GM04504 (cell line): ENCODE measurements at places on chromosomes 6 and 20.

DNA sequence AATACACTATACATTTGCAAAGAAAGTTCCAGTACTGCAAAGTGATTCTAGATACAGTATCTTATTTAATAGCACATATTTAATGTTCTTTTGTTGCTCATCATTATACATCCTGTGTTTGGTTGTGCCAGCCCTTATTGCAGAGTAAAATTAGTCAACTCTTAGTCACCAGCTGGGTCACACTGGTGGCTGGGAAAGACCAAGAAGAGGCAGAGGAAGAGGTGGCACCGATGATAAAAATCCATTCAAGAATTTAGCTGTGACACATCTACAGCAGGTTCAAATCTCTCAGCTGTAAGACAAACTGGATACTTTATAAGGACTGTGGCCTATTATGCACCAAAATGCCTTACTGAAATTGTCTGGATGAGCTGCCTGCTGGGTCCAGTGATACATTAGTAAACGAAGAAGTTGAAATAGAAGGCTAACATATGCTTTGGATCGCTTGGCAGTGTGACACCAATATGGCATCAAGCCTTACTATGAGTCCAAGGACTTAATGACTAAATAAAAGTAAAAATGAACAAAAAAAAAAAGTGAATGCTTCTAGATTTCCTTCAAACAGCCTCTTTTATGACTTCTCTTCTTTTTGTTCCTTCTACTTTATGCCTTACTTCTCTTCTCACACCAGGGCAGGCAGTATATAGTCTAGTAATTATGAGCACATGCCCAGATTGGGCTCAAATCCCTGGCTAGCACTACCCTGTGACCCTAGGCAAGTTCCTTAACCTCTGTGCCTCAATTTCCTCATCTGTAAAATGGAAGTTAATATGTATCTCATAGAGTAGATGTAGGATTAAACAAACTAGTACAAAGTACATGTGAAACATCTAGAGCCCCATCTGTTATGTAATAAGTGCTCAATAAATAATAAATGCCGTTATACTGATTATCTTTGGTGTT lies 29.4 kb upstream of the RNF8 start:
- no peak for DNase-seq

DNA sequence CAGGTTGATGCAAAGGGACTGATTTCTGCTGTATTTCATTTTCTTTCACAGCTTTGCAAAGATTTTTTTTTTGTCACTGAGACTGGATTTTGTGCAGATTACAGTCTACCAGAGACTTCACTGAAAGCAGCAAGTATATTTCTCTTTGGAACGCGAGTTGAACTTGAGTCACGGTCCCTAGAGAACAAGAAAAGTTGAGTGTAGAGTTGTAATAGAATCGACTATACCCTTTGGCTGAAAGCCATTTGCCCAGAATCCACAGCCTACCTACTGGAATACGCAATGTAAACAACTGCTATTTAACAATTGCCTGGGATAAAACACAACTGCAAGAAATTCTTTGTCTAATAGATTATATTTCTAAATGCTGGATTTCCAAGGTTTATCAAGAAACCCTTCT lies 520.6 kb downstream of the HDGFL1 start:
- no peak for DNase-seq

DNA sequence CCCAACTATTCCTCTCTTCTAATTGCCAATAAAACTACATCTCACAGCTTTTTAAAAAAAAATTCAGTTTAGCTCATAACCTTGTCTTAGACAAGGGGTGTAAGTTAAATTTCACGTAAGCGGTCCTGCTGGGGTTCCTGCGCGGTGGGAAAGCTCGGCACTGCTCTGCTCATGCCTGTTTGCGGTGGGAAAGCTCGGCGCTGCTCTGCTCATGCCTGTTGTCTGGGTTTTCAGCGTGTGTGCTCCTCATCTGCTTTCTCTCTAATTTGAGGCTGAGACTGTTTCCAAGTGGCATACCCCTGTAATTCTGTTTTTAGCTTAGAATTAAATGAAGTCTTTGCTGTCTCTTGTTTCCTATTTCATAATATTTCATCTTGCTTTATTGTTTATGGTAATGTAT lies 18.6 kb downstream of the ARID1B start:
- no peak for DNase-seq

DNA sequence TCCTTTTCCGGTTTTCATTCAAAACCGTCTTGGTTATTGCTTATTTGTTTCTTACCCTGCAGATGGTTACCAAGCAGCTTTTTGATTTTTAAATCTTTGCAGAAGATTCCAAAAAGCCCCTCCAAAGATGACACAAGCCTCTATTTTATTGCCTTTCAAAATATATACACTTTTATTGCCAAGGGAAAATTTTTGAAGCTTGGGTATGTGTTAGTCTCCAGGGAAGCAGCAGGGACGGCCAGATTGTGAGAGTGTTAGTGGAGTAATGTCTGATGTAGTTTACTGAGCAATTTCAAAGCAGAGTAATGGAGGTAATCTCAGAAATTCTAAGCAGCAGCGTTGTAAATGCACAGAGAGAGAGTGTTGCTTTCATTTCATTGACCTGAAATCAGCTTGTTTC lies 193.8 kb downstream of the FARS2 start:
- no peak for DNase-seq

DNA sequence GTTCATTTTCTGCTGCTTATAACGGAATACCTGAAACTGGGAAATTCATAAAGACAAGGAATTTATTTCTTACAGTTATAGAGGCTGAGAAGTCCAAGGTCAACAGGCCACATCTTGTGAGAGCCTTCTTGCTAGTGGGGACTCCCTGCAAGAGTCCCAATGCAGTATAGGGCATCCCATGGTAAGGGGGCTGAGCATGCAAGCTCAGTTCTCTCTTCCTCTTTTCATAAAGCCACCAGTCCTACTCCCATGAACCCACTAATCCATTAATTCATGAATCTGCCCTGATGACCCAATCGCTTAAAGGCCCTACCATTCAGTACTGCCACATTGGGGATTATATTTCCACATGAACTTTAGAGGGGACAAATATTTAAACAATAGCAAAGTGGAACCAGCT lies 26.5 kb downstream of the CYB5R4 start:
- no peak for DNase-seq

DNA sequence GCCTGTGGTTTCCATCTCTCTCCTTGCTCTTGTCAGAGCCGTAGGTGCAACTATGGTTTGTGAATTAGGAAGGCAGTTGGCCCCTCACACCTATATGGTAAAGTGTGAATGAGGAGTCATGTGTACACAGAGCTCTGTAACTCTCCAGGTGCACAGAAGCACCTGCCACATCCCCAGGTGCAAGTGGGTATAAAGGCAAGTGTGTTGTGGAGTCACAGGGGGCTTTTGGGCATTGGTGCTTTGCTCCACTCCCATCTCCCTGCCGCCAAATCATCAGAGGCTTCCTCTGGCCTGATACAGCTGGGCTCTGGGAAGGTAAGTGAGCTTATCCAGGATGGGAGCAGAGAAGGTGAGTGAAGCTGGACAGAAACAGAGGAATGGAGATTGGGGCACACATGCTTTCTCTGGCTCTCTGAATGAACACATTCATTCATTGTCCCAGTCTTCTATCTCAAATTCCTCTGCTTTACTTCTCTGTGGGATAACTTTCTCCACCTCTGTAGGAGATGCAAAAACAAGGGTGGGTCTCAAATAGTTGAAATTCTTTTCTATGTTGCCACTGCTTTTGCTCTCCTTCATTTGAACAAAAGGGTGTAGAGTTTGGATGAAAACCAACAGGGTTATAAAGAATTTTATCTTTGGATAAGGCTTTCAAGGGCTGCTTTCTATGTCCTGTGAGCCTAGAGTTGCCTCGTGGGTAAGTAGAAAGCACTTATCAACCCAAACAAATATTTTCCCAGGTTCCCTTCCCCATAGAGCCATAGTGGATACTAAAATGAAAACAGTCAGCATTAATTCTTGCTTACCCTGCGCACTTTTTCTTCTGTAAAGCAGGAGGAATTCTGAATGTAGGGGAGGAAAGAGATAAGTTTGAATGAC lies 45.0 kb upstream of the RIPOR2 start:
- DNase-seq, result no peak

GRCh38 chr6:73537677-73538076 lies 16.8 kb upstream of the EEF1A1 start:
- no peak for DNase-seq

DNA sequence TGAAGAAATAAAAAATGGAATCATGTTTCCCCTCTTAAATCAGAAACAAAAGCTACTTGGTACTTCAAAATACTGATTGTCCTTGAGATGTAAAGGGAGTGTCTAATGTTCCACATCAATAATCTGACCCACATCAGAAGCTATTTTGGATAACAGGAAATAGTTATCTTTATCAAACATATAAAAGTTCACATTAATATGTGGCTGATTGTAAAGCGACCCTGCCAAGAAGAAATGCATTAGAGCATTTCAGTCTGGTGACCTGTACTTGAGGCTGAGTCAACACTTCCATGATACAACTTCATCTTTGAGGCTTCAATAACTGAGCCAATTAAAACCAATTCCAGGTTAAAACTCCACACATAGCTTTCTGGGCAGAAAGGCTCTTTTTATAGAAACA lies 31.8 kb downstream of the SYNE1 start:
- DNase-seq, result no peak

DNA sequence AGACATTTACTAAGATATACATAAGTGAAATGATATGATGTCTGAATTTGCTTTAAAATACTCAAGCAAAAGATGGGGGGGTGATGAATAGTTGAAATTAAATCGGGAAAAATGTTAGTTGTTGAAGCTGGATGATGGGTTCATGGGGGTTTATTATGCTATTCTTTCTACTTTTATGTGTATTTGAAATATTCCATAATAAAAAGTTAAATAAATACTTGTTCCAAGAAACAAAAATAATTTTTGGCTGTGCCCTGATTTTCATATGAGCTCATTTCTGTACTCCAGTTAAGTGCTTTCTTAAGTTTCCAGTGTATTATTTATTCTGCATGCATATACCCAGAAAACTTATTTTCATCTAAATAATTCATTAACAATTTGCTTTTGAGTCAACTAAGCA lies 138.6 kb downstream of the AIG1 start:
- DNase-seq, result no peak

- no peak for DNase-seq
Observed at GRCh38 chr6:15674690-15675386, 12.0 kb upstream of the DTNBP1 start.

GRCh38 chr20:14951105-14951504 lies 613.7 kb upstream of the FLRT3 start:
- no peak for DNase-seq

DNA sequence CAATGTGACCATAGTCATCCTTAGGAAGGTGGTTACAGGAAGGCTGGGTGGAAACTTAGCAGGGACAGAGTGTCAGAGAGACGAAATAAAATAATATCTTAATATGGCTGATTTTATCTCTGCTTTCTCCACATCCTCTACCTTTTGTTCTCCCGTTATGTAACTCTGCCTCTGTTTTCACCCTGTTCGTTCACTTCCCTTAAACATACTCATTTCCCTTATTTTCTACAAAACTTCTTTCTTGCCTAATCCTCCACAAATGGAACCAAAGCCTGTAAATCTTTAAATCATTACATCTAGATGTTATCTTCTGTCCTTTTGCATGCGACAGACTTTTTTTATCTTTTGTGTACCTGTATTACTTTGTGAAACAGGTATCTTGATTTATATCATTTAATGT lies 23.3 kb upstream of the CRIP3 start:
- DNase-seq, result no peak

DNA sequence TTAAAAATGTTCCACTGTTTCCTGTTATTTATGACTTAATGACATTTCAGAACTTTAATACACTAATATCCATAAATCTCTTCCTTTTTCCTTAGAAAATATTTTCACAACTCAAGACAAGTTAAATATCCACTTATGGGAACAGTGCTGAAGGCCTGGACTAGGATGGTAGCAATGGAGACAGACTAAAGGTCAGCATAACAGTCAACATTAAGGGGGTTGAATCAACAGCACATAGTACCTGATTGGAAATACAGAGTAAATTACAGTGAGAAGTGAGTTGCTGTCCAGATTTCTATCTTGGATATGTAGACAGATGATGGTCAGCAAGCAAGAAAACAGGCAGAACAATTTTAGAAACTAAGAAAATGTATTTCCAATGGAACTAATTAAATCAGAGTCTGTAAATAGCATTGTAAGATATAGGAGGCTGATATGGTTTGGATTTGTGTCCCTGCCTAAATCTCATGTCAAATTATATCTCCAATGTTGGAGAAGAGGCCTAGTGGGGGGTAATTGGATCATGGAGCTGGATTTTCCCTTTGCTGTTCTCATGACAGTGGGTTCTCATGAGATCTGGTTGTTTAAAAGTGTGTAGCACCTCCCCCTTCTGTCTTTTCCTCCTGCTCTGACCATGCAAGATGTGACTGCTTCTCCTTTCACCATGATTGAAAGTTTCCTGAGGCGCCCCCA lies 682.7 kb downstream of the MAFB start:
- DNase-seq, result no peak

DNA sequence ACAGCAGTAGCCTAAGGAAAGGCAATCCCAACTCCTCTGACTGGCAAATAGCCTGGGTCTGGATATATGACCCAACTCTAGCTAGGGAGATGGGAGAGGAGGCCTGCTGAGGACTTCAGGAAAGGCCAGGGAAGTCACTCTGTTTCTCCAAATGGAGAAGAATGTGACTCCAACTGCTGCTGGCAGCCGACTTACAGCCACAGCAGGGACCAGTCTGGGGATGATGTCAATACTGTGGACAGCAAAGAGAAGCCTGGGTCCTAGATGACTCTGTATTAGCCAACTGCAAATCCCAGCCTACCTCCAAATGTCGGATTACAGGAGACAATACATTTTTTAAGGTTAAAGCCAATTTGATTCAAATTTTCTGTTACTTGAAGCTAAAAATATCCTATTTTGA lies 232.6 kb downstream of the FOXC1 start:
- no peak for DNase-seq

DNA sequence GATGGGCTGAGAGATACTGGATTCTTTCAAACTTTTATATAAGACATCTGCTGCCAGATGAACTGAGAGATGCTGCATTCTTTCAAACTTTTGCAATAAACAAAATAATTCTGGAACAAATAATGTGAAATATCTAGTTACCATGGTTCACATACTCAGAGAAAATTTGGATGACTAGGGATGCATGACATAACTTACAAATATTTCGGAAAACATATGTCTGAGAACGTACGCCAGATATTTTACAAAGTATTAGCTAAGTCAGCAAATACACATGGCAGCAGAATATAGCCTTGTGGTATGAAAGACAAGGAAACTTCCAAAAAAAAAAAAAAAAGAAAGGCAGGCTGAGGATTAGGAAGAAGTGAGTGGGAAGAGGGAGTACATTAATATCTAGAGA lies 113.3 kb upstream of the TRAF3IP2 start:
- peak; percentile 42 for DNase-seq

- DNase-seq, result no peak
Observed at GRCh38 chr6:161435748-161436070, 161.8 kb upstream of the AGPAT4 start.

- DNase-seq, result no peak
Observed at GRCh38 chr20:63233924-63234323, 1.8 kb upstream of the BIRC7 start.

DNA sequence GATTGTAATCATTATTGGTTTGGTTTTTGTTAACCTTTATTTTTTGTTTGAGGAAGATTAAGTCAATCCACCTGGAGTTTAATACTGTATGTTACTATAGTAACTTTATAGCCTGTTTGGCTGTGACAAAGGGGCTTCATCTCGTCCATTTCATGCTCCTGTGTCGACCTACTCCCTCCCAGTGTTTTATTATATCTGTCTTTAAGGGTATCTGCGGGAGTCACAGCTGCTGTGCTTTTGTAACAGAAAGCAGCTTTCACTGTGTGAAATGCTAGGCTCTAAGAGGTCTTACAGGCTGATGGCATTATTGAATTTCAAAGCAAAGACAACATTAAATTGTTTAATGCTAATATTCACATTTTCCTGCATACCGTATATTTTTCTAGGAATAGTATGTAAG lies 698.0 kb upstream of the POU3F2 start:
- DNase-seq, result no peak

- DNase-seq, result no peak
Observed at GRCh38 chr20:47749339-47749738, 35.9 kb downstream of the SULF2 start.
